H7 (cell line): ENCODE measurements at places on chromosomes 6 and 20. TPM values are rescaled to one million over a fixed set of nuclear protein-coding genes. Genes with fewer than 3 reads are reported as not detected.

Gene SLC17A9
- 32.6 and 41.4 TPM in 2 replicates for total RNA-seq

Gene CDC40
- total RNA-seq = 23.1 and 32.6 TPM in 2 replicates

Gene NEURL2
- 8.1 and 10.2 TPM in 2 replicates for total RNA-seq

Gene UNC5CL
- 4.2 and 4.3 TPM in 2 replicates for total RNA-seq

Gene OR2J3
- not detected in 2 replicates for total RNA-seq

Gene AIF1
- 0.48 and 1.4 TPM in 2 replicates for total RNA-seq

Gene GPX6
- total RNA-seq = not detected in 2 replicates

Gene C20orf202
- 0.26 TPM in 1 of 2 replicates, not detected in the other for total RNA-seq

- no peak for DNase-seq
Observed at GRCh38 chr6:85612690-85613474, 19.2 kb upstream of the SNX14 start.

- no peak for DNase-seq
Observed at GRCh38 chr6:30964075-30964474, 19.4 kb upstream of the MUC21 start.

DNA sequence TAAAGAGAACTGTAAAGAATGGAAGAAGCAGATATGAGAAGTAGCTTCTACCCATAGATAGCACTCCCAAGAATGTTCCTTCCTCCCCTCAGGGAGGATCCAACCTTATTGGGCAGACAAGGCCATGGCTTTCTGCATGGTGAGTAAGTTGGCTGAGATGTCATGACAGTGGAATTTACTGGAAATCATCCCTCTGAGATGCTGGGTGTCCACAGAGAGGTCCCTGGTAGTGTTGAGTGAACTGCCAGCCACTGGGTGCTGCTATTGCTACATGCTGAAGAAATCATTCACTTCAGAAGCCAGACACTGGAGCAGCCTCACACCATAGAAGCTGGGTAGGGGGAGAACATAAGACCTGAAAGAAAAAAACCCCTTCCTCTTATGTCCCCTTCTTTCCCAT is 46.4 kb upstream of the FERMT1 start:
- DNase-seq = peak; percentile 16

DNA sequence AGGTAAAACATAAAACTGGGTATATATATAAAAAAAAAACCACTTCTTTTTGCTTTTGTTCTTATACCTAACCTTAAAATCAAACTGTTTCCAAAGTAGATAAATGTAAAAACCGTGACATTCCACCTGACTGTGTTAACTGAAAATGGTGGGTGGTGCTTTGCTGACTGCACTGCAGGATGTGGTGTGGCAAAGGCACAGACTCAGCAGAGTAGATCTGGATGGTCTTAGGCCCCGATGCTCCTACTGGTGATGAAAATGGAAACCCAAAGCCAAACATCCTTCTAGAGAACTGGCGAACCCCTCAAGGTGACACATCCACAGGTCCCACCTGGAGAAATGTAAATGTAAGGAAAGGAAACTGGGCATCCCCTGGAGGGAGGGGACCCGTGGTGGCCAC is 8.9 kb downstream of the TGIF2 start:
- DNase-seq = no peak

GRCh38 chr6:166849749-166850183 is 106.6 kb downstream of the RNASET2 start:
- DNase-seq = no peak

- DNase-seq = no peak
Observed at GRCh38 chr20:45432294-45432693, 16.4 kb downstream of the PIGT start.

- no peak for DNase-seq
Observed at GRCh38 chr6:110328259-110328658, 29.9 kb downstream of the METTL24 start.

GRCh38 chr20:18585134-18585533 is 2.7 kb upstream of the DTD1 start:
- DNase-seq = peak; percentile 31

GRCh38 chr20:48766961-48767960 is 60.5 kb downstream of the PREX1 start:
- DNase-seq = no peak

DNA sequence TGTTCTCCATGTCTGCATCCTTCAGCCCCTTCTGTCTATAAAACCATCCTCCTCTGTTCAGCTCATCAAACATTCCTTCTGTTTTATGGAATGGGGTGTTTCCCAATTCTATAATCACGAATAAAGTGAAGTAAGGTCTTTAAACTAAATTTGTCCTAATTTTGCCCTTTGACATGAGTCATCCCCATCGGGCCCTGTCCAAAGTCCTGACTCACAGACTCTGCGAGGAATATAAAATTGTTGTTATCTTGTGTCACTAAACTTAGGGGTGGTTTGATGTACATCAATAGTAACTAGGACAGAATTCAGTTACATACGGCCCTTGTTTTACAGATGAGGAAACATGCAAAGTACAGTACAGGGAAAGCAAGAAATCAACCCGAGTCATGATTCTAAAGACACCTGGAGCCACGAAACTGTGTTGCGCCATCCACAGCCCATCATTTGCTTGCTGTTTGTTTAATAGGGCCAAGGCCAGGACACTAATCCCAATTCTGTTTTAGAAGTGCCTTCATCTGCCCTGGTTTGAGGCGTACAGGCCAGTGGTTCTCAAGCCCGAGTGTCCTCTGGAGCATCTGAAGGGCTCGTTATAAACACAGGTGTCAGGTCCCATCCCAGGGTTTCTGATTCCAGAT is 2.8 kb downstream of the ACSS1 start:
- no peak for DNase-seq

- DNase-seq = no peak
Observed at GRCh38 chr6:68082086-68082485, 553.0 kb upstream of the ADGRB3 start.

DNA sequence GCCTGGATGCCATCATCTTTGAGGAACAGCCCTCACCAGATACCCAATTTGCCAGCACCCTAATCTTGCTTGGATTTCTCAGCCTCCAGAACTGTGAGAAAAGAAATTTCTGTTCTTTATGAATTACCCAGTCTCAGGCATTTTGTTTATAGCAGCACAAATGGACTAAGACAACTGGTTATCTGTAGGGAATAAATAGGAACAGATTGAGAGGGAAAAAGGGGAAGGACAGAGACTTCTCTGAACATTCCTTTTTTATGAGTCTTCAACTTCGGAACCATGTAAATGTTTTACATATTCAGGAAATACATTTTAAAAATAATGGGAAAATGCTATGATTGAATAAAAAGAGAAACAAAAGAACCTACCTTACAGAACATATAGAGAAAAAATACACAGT is 20.9 kb downstream of the KCTD20 start:
- DNase-seq = no peak

GRCh38 chr6:2213086-2213485 is 32.3 kb downstream of the GMDS start:
- DNase-seq = no peak

DNA sequence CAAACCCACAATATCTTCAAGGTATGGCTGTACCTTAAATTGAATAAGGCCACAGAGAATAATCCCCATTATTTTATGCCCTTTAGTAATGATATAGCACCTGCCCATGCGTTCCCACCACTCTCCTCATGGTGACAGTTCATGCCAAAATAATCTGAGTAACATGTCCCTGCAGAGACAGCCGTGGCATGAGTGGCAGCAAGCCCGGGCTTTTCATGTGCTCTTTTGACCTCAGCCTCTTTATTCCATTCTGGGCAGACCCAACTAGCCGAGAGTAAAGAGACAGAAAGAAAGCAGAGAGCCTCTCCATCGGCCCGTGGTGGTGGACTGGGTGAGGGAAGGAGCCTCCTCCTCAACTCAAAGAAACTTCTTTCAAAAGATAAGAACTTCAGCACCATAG is 19.9 kb upstream of the POPDC3 start:
- no peak for DNase-seq

DNA sequence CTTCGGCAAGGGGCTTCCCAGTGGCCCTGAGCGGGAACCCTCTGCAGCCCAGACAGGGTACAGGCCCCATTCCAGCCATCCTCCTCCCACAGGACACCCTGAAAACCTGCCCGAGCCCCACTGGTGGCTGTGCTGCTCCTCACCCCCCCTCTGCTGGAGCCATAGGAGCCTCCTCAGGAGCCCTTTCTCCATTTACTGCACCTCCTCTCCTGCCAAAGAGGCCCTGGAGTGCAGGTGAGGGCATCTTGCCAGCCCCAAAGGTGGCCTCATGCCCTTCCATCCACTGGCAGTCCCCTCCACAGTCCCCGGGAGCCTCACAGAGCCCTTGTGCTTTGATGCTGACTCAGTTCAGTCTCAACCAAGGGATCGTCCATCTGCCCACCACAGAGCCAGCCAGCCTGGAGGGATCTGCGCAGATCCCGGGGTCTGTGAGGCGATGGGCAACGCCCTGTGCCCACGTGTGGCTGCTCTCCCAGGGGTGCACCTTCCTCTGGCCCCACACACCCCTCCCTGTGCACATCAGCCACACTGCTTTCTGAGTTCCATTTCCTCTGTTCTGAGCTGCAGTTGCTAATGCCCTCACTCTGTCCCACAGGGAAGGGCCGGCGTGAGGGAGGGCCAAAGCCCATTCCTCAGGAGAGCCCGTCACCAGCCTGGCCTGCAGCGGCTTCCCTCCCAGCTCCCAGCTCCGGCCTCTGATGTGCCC is 228.5 kb downstream of the DLL1 start:
- DNase-seq = peak; percentile 59

GRCh38 chr6:70176842-70177550 is 125.9 kb downstream of the COL9A1 start:
- DNase-seq = no peak

DNA sequence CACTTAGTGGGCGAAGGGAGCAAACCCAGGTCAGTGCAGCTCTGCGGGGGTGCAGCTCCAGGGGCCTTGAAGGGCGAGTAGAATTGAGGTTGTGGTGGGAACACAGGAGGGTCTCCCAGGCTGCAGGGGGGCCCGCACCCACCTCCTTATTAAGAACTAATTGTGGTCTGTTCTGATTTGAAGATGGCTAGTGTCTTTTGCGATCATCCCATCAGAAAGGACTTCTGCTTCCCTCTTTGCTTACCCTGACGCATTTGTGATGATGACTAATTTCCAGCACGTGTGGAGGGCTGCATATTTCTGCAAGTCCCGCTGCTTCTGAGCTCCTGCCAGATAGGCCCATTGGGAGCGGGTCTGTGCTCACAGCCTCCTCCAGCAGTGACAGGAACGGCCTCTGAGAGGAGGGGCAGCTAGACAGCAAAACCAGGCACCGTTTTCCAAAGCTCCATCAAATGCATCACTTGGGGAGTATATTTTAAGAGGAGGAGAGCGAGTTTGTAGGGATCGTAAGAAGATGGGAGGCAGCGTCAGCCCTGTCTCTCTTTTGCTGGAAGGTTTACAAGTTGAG is 268.9 kb downstream of the CDH4 start:
- DNase-seq = no peak

- peak; percentile 27 for DNase-seq
Observed at GRCh38 chr6:160177220-160177619, 55.6 kb downstream of the SLC22A1 start.

- DNase-seq = no peak
Observed at GRCh38 chr6:46072866-46073265, 56.9 kb upstream of the ENPP4 start.

DNA sequence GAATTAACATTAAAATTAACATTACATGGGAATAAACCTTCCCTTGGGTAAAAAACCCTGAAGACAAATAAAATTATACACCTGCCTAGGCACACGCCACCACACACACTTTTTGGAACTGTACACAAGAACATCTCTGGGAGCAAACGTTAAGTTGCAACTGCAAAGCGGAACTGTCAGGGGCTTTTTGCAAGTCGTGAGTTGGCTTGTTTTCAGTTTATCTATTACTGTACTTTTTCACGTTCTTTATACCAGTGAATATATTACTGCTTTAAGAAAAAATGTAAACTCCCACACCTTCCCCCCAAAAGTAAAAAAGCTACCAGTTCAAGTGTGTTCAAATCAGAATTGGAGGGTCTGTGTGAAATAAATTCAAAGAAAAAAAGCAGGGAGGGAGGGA is 65.5 kb upstream of the NFATC2 start:
- DNase-seq = no peak

DNA sequence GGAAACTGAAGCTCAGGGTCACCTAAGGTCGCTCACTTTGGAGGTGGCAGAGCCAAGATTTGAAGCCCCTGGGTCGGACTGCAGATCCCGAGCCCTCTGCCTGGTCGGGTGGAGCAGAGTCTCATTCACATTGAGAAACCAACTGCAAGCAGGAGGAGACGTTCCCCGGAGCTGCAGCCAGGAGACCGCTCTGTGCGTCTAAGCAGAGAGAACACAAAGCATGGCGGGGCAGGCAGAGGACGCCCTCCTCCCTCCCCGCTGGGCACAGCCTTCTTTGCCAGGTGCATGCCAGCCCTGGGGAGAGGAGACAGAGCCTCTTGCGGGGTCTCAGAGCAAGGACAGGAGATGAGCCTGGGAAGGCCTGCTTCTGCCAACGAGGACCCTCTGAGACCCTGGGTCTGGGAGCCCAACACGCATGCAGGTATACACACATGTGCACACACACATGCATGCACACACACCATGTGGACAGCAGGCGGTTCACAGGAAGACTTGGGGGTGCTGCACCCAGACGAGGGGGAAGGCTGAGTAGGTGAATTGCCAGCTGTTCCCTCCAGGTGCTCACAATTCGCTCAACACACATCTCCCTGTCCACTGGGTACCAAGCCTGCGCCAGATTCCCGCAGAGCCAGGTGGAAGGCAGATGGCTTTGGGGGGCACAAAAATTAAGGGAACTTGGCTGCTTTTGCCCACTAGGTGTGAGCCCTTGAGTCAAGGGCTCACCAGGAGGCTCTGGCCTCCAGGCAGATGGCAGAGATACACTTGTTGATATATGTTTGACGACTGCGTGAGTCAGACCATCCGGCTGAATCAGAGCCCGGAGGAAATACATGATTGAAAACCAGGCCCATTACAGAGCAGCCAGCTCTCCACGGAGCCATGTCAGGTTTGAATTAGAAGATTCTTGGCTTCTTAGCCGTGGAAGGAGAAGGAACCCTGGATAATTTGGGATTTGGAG is 5.5 kb upstream of the NTSR1 start:
- DNase-seq = no peak

DNA sequence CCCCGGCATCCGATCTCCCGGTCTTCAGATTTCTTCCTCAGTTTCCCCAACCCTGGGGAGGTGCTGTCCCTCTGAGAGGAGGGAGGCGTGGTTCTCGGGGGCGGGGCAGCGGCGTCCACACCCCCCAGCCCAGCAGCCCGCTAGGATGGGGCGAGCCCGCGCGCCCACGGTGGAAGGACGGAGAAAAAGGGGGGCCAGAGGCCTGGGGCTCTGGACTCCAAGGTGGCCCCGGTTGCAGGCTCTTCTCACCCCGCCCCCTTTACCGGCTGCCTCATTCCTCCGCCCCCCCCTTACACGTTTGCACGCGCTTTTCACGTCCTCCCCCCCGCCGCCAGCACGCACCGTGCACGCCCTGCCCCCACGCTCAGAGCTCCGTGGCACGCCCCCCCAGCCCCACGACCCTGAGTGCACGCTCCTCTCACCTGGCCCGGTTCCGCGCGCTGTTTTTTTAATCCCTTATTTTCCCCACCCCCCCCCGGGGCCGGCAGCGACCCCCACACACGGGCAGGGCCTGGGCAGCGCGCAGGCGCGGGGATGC is 402 bp downstream of the ZBTB12 start:
- DNase-seq = peak; percentile 90

GRCh38 chr6:169115632-169116031 is 138.0 kb downstream of the THBS2 start:
- no peak for DNase-seq

- no peak for DNase-seq
Observed at GRCh38 chr20:63522091-63522868, 1.7 kb downstream of the PPDPF start.

- DNase-seq = no peak
Observed at GRCh38 chr6:87538510-87539260, 51.1 kb downstream of the RARS2 start.

GRCh38 chr20:49674383-49675352 is 39.0 kb downstream of the B4GALT5 start:
- DNase-seq = no peak
